ENCODE measurements at places on chromosomes 13 and 19.

DNA sequence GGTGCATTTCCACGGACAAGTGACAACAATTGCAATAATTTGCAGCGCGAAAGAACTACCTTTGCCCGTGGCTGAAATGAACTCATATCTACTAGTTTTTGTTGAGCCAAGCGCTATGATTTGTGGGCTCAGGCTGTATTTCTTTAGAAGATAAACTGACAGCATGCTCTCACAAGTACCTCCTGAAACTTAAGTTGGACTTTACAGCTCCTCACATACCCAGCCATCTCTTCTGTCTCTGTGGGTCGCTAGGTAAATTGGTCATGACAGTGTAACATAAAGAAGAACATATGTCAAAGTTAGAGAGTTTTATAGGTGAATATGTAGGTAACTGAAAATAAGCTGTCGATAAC, 839 bp downstream of the COG6 start:
- DNase-seq = no peak

DNA sequence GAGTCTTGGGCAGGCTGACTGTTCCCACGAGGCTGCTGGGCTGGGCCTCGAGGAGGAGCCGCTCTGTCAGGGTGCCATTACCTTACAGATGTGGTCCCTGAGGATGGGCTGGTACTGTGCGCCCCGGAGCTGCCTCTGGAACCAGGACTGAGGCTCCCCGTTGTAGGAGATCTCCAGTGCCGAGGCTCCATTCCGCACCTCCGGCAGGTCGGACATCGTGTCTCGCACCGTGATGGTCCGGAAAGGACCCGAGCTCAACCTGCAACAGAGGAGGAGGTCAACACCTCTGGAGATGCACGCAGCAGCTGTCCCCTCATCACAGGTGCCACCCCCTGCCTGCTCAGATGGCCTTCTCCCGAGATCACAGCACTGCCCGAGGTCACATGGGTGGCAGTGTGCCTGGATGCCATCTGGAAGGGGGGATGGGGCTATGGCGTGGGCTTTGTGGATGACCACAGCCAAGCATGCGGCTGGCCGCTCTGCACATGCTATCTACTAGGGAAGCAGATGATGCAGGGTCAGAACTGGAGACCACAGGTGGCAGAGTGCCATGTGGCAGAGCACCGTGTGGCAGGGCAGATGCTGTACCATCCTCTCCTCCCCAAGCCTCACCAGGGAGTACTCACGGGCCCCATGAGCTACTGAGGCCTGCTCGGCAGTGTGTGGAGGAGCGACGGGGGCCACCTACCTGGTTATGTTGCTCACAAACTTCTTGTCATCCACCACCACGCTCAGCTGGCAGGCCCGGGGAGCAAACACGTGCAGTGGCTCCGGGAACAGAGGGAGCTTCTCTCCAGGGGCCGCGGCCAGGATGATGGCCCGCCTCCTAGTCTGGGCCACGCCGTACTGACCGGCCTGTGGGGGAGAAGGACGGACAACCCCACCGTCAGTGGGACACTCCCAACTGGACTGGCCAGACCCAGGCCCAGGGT, 18.3 kb upstream of the EIF3G start:
- no peak for DNase-seq

DNA sequence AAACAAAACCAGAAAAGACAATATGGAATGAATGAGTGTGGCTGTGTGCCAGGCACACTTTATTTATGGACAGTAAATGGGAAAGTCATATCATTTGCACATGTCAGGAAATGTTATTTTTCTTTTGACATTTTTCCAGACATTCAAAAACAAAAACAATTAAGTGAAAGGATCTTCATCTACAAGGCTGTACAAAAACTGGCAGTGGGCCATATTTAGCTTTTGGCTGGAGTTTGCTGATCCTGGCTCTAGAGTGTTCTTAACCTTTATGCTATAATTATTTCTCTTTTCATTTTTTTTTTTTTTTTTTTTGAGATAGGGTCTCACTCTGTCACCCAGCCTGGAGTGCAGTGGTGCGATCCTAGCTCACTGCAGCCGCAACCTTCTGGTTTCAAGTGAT, 6.5 kb upstream of the TNFSF9 start:
- no peak for DNase-seq

DNA sequence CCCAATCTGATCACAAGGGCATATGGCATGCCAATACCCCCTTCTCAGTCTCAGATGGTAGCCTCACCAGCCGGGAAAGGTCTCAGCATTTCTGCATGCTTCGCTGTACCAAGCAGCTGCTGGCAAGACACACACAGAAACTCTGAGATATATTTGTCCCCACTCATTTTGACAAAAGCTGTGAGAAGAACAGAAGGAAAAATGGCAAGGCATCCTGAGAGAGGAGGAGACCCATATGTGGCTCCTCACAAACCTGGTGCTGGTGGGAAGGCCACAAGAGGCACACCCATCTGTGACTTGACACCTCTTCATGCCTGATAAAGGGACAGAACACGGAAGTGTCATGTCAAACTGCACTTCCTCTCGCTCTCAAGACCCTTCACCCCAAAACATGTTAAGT, 36.7 kb upstream of the DOCK9 start:
- DNase-seq = no peak

DNA sequence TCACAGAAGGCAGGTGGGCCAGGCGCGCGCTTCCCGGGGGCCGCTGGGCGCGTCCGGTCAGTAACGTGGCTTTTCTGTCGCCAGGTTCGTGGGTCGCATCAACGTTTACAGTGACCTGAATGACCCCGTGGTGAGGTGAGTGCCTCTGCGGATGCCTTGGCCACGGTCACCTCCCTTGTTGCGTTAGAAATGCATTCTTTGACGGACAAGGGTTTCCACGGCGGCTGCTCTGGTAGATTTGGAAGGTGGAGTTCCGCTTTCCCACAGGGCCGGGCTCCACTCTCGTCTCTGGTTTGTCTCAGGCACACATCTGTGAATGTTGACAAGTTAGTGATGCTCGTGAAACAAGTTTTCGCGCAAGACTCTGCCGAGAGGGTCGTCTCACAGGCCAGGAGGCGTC, 130.0 kb downstream of the ATP11A start:
- no peak for DNase-seq

DNA sequence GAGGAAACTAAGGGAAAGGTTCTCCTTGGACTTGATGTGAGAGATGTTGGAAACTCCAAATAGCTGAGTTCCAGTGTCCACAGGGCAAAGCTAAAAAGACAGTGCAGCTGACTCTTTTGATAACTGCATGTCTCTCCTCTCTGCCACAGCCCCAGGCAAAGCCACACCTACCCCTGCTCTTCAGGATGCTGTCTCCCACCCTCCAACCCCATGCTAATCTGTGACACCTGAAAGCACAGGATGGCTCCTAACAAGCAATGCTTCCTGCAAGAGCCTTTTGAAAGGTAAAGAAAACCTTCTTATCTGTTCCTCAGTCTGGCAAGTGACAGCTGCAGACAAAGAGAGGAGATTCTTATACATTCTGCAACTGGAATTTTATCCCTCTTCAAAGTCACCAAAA, 14.5 kb downstream of the SLC46A3 start:
- DNase-seq = no peak

DNA sequence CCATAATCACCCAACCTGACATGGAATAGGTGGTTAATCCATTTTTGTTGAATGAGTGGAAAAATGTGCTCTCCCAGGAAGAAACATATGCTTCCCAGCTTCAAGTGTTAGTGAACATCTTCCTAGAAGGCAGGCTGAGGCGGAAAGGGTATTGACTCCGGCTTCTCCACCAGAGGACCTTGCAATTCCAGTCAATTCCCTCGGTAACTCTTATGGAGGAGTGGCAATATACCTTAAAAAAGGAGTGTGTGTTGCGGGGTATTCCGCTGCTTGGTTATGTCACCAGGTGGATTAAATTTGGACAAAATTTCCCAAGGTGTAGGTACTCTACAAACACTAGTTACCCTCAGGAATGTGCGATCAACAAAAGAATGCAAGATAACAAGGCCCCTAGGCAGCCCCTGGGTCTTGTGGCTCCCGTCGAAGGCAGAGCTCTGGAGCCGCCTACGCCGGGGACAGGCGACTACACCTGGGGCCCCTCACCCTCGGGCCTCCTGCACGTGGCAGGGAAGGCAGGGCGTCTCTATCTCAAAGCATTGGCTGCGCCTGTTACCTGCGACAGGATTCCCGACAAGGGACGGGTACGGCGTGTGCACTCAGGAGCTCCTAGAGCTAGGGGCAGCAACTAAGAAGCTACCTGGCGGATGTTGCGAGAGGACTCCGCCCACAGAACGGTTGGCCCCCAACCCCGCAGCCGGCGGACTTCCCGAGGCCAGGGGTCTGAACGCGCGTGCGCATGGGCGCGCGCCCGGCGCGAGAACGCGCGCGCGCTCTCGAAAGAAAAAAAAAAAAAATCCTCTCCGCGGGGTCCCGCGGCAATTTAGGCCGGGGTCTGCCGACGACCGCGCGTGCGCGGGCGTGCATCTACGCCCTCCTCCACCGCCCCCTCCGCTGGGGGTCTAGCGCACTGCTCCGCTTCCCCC, at the start of gene WDR87:
TSS of gene WDR87 (minus strand) at position 649 of the 923 bp plus-strand sequence. CDS start 8,355 bp downstream, outside the sequence.
- no peak for DNase-seq

GRCh38 chr13:73809561-73809960, 324.6 kb downstream of the KLF12 start:
- DNase-seq = no peak

DNA sequence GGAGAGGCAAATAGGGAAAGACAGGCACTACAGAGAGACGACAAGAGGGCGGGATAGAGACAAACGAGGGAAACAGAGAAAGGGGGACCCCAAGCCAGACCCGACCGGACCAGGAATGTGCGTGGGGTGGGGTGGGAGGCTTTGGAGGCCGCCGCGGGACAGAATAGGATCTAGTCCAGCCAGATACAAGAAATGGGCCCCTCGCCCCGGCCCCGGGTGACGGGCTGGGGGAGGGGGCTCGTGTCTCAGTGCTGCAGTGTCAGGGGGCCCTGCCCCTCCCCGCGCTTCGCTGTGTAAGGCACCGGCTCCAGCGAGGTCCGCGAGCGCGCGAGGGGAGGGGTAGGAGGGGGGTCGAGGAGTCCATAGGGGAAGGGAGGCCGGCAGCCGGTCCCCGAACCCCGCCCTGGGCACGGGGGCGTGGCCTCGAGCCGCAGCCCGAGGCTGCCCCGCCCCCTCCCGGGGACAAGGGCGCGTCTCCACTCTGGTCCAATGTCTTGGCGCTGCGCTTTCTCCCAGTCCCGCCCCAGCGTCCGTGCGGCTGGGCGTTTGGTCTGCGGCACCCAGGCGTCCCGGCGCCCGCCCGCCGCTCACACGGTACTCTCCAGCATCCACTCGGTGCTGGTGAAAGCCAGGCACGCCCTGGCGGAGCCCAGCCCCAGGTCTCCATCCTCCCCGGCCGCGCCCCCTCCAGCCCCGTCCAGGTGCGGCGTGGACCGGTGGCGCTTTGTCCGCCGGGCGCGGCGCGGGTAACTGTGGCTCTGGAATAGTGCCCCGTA, 11.0 kb downstream of the IFNL1 start:
- DNase-seq = no peak

DNA sequence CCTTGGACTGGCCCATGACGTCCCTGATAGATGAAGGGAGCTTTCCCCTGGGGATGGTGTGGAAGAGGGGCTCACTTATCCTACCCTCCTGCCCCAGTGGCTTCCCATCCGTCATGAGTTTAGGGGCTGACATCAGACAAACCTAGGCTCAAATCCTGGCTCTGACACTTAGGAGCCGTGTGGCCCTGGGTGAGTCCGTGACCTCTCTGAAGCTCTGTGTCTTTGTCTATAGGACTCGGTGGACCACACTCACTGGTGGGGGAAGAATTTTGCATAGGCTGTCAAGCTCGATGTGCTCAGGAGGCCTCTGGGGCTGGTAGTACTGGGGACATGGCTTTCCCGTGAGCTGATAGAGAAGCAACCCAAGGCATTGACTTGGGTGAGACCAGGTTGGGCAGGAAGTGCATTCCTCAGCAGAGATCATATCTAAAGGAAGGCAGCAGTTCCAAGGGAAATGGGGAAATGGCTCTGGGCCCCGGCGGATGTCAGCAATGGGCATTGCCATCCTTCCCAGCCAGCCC, 17.4 kb upstream of the AP1M2 start:
- DNase-seq = no peak

DNA sequence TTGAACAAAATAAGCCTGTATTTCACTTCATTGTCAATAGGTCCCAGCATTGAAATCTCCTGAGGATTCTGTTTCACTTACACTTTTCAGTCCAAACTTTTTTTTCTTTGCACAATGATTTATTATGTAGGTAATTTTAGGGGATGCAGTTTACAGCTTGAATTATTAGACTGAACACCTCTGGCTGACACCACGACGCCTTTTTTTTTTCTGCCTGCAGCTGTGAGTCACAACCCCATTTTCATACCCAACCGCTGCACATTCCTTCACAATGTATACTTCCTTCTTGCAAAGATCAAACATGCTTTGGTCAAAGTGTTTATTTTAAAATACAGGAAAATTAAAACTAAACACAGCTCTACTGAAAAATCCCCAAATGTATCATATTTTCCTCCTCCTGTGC, 11.4 kb downstream of the ZIC2 start:
- no peak for DNase-seq

- DNase-seq = no peak
Measured at GRCh38 chr13:86974995-86975328, 696.2 kb upstream of the SLITRK5 start.

GRCh38 chr13:90365130-90365529, 982.4 kb upstream of the MIR17HG start:
- no peak for DNase-seq

GRCh38 chr19:11125994-11126685, 29.4 kb downstream of the SPC24 start:
- peak; percentile 82 for DNase-seq

- DNase-seq = no peak
Measured at GRCh38 chr19:40280608-40281221, 4.4 kb downstream of the AKT2 start.

DNA sequence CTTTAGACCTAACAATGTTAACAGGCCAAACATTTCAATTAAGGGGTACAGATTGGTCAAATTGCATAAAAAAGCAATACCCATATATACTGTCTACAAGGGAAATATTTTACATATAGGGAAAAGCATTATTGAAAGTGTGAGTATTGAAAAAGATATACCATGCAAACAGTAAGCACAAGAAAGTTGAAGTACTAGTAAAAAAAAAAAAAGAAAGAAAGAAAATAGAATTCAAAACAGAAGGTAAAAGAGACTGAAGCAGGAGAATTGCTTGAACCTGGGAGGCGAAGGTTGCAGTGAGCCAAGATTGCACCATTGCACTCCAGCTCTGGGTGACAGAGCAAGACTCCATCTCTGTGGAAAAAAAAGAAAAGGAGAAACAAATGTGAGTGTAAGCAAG, 5.3 kb upstream of the TEX101 start:
- no peak for DNase-seq
